IPS-NIHi11 (cell line): ENCODE measurements at places on chromosomes 6 and 20.

GRCh38 chr6:26184367-26184891 is 97.2 kb downstream of the HFE start:
- no peak for DNase-seq

GRCh38 chr20:61731363-61732181 is 334.1 kb downstream of the TAF4 start:
- DNase-seq = peak; percentile 32

DNA sequence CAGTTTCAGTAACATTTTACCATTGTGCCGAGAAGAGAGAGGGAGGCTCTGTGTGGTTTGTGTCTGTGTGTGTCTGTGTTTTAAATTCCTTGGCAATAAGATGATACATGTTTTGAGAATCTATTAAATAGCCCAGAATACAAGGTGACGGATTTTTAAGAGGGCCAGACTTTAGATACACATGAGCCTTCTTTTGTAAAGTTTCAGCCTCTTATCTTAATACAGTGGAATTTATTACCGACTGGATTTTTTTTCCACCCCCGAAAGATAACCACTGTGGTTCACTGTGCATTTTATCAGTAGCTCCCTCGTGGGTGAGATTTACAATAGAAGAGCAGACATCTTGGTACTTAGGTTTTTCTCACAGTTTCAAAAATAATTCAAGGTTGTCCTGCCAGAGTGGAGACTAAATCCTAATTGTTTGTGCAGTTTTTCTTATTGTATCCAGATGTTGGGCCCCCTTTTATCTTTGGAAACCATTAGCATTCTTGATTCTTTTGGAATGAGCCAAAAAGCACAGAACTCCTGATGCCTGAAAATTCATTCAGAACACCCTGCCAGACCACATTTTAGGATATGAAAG is 49.9 kb downstream of the STK4 start:
- DNase-seq = no peak

DNA sequence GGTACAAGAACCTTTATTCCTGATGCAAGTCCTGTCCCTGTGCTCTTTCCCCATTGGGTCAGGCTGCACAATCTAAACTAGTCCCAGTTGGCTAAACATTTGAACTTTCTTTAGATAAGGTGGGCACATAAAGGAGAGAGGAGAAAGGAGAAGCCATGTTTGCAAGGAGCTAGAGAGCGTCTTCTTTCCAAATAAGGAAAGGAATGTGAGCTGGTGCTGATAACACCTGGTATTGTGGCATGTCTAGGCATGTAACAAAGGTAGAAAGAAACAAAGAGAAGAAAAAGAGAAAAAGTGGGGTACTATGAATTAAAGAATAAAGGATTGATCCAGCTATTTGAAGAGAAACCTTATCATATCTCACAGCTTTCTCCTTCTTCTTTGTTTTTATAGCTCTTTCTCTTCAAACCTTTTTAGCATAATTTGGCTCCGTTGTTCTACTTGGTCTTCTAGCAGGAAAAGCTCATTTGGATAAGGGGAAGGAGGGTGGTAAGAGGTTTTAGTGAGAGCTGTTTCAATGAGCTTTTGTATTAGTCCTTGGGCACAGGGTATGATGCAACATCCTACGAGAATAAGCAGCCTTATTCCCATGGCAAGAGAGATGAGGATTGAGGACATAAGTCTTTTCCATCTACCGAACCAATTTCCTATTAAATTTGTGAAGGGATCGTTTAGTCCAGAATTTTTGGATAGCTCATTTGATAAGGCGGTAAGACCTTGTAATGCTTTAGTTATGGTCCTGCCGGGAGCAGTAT is 415.5 kb upstream of the MAN1A1 start:
- no peak for DNase-seq

DNA sequence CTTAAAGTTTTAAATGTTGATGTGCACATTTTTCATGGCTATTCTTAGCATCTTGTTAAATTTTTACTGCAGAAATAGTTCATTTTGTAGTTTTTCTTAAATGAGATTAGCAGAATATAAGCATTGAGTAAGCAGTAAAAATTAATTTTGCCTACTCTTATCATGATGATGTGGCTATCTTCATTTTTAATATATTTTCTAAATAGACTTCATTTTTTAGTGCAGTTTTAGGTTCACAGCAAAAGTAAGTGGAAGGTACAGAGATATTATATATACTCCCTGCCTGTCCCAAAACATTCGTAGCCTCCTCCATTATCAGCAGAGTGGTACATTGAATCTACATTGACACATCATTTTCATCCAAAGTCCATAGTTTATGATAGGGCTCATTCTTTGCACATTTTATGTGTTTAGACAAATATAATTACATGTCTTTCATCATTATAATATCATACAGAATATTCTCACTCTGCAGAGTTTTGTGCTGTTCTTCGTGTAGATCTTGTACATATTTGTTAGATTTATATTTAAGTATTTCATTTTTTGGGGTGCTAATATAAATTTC is 13.7 kb downstream of the STXBP5 start:
- DNase-seq = no peak

DNA sequence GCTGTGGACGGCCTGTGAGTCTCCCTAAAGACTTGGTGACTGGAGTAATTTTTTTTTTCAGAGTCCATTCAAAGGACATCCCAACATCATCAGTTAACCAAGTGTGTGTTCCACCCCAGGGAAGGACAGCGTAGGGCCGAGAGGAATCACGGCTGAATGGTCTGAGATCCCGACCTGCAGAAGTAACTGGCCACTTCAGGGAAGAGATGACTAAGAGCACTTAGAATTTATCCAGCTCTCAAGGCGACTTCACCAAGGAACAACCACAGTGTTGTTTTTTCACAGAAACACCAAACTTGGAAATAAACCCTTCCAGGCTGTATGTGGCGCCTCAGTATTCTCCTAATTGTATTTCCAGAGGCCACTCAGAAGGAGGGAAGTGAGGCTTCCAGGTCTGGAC is 231.6 kb downstream of the FNDC1 start:
- no peak for DNase-seq

DNA sequence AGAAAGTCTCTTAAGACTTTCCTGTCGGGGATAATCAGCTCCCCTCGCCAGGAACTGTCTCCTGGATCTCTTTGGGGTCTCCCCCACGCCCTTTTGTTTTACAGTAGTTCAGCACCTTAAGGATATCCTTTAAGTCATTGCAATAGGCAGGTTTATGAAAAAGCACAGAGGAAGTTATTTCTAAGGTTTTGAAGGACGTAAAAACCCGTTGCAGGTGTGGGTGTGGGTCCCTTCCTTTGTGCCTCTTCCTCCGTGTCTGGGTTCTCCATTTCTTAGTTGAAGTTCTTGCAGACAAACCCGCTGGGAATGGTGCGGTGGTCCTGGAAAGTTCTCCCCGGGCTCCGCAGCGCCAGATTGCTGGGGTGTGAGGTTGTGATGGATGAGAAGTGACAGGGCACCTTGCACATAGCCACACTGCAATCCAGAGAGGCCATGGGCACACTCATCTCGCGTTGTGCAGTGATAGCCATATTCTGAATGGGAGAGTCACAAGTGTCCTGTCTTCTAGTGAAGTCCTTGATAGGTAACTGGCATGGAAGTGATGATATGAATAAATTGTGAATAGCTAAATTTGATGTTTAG is 65.2 kb downstream of the GTF2H5 start:
- DNase-seq = no peak

DNA sequence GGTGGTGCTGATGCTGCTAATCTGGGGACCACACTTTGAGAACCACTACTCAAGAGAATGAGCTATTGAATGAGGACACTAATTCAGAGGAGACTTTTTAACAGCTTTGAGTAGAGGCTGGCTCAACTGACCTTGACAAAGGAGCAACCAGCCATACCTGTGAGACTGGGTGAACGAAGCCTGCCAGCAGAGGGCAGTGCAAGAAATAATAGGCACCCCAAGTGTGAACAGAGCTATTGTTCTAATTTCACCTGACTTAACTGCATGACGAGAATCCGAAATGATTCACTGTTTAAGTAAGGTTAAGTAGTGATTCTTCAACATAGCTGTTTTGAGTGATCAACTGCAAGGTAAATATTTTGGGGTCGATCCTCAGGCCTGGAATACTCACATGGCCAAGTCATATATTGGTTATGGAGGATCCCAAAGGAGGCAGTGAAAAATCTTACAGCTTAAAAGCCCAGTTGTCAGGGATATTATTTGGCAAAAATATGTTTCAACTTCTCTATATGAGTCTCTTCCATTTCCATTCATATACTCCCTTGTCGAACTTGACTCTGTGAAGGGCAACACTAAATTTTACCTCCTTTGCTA is 550.5 kb upstream of the MARCKS start:
- DNase-seq = peak; percentile 49

- DNase-seq = no peak
These were observed 100.0 kb downstream of the CD24 start for GRCh38 chr6:106874481-106874880.

GRCh38 chr6:75024828-75025227 is 181.0 kb downstream of the COL12A1 start:
- no peak for DNase-seq

GRCh38 chr20:13120471-13120870 is 100.6 kb upstream of the ISM1 start:
- no peak for DNase-seq

- DNase-seq = no peak
These were observed 48.3 kb upstream of the TRAF3IP2 start for GRCh38 chr6:111653979-111654378.

DNA sequence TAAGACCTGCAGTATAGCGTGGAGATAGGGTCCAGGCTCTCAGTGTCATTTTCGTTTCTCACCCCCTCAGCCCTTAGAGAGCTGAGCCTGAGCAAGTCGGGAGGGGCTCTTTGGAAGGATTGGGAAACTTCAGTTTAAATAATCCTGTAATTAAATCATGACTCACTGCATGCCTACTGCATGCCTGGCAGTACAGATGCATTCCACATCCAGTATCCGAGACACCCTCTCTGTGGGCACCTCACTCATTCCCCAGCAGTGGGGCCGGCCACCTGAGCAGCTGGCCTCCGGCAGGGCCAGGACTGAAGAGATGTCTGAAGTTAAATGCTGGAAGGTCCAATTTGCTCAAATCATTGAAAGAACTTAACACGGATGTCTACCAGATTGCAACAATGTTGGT is 316.6 kb downstream of the THBS2 start:
- peak; percentile 16 for DNase-seq

DNA sequence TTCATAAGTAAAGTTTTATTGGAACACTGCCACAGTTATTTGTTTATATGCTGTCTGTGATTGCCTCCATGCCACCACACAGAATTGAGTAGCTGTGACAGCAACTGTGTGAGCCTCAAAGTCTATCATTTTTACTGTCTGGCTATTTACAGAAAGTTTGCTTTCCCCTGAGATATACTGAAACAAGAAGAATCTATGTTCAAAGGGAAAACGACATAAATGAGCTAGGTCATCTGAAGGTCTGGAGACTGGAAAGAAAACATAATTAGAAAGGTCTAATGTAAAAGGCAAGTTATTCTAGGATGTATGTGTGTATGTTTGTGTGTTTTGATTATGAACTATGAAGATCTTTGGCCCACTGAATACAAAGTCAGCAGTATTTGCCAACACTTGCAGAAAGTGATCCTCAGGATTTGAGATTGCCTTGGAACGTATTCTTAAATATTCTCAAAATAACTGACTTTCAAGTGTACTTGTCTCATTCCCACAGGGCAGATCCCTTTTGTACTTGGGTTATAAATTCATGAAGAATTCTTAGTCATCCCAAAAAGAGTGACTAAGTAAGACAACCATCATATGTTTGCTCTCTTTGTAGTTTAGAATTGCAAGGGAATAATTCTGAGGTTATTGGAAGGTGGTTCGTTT is 677.7 kb downstream of the DOK5 start:
- DNase-seq = no peak

DNA sequence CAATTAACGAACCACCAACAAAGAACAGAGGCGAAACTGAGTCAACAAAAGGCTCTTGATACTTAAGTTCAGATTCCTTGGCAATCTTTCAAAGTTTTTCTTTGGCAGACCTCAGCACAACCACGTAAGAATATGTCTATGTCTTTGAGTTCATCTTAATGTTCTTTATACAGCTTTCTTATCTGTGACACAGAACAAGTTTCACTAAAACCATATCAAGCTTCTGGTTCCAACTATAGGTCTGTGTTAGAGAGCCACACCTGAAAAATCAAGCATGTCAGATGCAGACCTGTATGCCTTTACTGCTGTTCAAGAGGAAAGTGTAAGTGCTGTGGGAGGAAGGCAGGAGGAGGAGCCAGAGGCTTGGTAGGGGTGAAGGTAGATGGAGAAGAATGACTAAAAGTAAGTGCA is 271.3 kb downstream of the KHDC1L start:
- DNase-seq = no peak

GRCh38 chr6:16982807-16983206 is 119.0 kb upstream of the STMND1 start:
- no peak for DNase-seq

DNA sequence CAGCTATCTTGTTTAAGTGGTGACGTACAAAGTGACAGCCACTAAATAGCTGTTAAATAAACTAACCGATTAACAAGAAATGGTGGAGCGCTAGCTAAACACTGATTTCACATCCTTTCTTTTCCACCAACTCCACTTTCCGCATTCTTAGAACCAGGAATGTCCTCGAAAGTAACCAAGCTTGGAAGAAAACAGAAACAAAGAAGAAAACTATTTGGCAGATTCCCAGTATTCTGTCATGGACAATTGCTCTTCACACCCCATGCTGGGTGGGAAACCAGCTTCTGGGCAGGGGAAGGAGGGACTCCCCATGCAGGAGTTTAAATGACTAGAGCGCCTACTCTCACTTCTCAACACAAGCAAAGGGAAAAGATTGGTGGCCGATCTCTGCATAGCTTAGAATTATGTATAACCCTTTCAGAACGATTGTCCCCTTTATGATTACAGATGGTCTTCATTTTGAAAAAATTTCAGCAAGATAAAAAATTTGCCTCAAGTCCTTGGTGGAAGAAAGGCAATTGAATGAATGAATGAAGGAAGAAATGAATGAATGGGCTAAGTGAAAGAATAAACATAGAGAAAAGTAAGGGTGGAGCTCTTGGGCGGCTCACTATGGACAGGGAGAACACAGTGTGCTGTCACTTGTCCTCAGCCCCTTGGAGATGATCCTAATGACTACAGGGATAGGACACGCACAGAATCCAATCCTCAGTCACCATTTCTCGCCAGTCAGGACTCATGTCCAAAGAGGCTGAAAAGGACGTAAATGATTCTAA is 148.7 kb upstream of the NEDD9 start:
- no peak for DNase-seq

DNA sequence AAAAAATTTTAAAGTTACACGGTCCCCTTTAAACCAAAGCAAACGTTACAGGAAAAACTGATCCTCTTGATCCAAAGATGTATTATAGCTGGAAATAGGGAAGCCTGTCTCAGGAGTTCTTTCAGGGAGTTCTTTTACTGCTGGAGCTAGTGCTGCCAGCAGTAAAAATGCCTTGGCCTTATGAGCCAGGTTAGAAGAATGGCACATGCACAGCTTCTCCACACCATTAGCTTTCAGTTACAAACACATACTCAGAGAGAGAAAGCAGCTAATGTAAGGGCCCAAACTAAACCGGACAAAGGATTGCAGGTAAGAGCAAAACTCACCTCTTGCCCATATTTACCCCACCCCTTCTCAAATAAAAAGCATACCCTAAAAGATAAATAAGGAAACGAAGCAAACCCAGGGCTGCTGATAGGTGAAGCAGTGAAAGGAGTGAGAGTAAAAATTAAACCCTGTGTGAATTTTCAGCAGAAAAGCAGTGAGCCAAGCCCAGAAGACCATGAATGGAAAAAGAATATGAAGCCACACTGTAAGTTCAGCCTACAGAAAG is 19.0 kb downstream of the TBC1D20 start:
- DNase-seq = no peak

GRCh38 chr20:61524951-61525666 is 273.0 kb downstream of the CDH4 start:
- no peak for DNase-seq

- DNase-seq = no peak
These were observed 12.1 kb downstream of the BCL2L1 start for GRCh38 chr20:31710423-31711108.

GRCh38 chr20:5397393-5397792 is 80.6 kb upstream of the PROKR2 start:
- no peak for DNase-seq
